ENCODE measurements at places on chromosomes 6 and 20.

- no peak for DNase-seq
Measured at GRCh38 chr20:50348096-50348495, 157.5 kb downstream of the CEBPB start.

- DNase-seq, result no peak
Measured at GRCh38 chr6:114467931-114468330, 125.1 kb upstream of the HS3ST5 start.

GRCh38 chr6:36128073-36128472 lies 2.2 kb upstream of the MAPK13 start:
- DNase-seq, result no peak

- DNase-seq, result no peak
Measured at GRCh38 chr6:140205795-140206593, 831.5 kb upstream of the CITED2 start.

DNA sequence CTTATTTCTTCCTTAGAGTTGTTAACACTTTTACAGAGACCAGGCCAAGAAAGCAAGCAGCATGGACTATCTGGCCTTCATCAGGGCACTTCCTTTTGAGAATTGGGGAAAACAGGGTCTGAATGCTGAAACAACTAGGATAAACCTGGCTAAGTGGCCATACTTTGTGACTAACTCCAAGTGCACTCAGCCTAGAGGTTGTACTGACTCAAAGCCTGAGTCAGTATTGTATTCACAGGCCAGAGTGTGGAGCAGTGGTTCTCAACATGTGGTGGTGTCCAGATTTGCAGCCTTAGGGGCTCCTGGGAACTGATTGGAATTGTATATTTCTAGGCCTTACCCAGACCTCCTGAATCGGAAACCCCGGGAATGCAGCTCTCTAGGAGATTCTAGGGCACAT lies 20.1 kb downstream of the SEC23B start:
- DNase-seq, result no peak

- DNase-seq, result no peak
Measured at GRCh38 chr6:73644941-73645591, 8.7 kb downstream of the SLC17A5 start.

DNA sequence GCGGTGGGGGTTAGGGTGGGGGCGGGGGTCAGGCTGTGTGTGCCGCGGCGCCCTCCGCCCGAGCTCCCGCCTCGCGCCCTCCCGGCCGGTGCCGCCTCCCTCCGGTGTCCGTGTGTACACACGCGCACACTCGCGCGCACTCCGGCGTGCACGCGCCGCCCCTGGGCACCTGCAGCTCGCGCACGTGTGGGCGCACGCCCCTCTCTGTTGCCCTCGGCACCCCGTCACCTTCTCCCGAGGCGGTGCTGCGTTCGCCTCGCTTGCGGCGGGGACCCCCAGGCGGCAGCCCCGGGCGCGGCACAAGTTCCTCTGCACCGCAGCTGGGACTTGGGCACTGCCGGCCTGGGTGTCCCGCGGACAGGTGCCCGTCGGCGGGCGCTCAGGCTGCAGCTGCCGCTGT lies 525 bp downstream of the MACROD2 start:
- DNase-seq, result no peak

DNA sequence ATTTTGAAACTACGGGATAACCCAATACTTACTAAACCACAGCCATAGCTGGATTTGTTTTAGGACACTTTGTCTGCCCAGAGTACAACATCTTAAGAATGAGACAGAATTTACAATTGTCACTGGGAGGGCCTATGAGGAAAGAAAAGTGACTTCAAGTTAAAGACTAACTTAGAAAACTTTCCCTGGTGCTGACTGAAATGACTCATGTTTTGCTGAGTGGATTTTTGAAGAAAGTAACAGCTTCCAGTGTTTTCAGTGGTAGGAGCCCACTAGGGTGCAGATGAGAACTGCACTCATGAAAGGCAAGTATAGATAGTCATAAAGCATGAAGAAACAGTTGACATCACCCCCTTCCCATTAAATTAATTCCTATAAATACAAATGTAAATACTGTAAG lies 988.2 kb upstream of the MAP3K7 start:
- no peak for DNase-seq

GRCh38 chr6:139402876-139403386 lies 28.5 kb upstream of the CITED2 start:
- DNase-seq, result no peak

- DNase-seq, result no peak
Measured at GRCh38 chr20:47703748-47704147, 81.5 kb downstream of the SULF2 start.

DNA sequence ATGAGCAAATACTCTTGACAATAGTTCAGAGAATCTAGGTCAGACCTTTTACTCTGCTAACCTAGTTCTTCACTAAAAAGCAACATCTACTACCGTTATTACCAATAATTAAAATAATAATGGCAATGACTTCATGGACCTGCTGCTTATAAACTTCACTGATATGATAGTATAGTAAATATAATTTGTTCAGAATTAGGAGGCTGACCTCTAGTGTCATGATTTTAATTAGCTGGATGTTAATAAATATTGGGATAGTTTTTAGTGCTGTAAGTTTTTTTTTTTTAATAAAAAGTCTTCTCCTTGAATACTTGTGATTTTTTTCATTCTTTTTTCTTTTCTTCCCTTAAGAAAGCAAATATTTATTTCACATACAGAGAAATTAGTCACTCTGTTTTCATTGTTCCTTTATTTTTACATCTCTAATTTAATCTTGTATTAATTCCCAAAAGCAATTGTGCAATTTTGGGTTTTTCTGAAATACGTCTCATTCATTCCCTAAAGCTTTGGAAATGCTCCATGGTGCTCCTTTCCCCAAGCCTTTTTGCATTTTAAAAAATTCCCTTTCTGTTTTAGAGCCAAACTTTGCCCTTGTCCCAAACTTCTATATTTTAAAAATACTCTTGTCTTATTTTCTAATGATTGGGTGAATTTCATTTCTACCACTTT lies 46.6 kb upstream of the UST start:
- DNase-seq, result no peak

DNA sequence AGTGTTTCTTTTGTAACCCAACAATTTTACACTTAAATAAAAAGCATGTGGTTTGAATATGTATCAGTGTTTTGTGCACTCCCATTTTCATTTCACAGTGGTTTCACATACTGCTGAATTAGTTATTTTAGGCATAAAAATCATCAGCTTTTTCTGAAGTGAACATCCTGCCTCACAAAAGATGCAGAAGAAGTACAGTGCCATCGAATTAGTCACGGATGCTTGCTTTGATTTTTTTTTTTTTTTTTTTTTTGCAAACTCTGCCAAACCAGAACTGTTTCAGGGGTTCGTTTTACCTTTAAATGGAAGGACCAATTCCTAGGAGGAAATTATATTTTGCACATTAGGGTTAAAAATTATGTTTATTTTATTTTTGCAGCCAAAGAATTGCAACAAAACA lies 158.6 kb downstream of the RPS12 start:
- DNase-seq, result no peak

- no peak for DNase-seq
Measured at GRCh38 chr20:38875175-38875993, 50.8 kb upstream of the FAM83D start.

DNA sequence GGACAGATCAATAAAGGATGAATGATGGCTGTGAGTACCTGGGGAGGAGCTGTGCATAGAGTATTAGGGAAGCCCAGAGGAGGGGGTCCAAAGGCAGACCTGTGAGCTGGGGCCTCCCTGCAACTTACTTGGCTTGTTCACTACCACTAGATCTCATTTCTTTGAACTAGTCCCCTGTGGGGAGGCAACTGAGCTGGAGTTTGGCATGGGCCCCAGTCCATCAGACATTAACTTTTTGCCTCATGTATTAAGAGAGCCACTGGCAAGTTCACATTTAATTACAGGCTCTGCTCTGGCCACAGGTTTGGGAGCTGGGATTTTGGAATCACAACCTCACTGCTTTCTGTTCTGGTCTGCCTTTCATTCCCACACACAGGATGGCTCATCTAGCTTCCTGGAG lies 254.1 kb downstream of the PRL start:
- DNase-seq, result no peak

DNA sequence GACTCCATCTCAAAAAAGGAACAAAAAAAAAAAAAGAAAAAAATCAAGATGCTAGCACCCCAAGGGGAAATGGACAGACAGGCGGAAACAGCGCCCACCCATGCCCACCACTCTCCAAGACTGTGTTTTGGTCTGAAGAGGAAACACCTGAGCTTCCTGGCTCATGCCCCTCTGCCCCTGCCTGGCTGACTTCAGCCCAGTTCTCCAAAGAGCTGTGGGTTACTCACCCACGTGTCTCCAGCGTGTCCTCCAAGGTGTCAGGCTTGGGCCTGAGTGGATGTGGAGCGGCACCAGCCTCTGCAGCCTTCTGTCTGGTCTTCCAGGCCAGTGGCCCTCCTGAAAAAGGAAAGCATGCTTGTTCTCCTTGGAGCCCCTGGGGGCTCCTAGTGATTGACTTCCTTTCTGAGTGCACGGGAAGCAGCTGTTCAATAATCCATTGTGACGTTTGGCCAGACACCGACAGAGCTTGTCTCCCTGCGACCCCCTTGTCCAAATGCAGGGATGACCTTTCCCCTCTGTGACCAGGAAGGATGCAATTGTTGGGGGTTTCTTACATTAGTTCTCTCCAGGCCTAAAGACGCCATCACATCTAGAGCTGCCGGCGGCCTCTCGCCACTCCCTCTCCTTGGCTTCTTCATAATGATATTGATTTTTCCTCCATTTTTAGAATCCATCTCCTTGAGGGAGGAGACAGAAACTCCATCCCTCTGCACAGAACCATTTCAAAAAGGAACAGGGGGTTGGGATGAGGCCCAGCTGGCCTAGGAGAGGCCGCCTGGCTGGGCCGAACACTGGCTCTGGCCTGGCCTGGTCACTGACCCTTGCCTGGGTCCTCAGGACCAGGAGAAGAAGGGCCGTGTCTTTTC lies 58.4 kb downstream of the ADNP start:
- DNase-seq, result no peak

- no peak for DNase-seq
Measured at GRCh38 chr6:52582446-52582845, 5.6 kb upstream of the TRAM2 start.

GRCh38 chr20:52590100-52590499 lies 382.1 kb upstream of the TSHZ2 start:
- no peak for DNase-seq

- no peak for DNase-seq
Measured at GRCh38 chr6:34082864-34083626, 62.8 kb downstream of the GRM4 start.

GRCh38 chr6:111843347-111844147 lies 29.7 kb downstream of the FYN start:
- no peak for DNase-seq

GRCh38 chr20:32831982-32832381 lies 12.2 kb downstream of the MAPRE1 start:
- DNase-seq, result no peak

GRCh38 chr6:157059781-157060180 lies 263.5 kb downstream of the TMEM242 start:
- DNase-seq, result no peak

GRCh38 chr6:79373880-79374279 lies 139.4 kb upstream of the HMGN3 start:
- DNase-seq, result no peak

DNA sequence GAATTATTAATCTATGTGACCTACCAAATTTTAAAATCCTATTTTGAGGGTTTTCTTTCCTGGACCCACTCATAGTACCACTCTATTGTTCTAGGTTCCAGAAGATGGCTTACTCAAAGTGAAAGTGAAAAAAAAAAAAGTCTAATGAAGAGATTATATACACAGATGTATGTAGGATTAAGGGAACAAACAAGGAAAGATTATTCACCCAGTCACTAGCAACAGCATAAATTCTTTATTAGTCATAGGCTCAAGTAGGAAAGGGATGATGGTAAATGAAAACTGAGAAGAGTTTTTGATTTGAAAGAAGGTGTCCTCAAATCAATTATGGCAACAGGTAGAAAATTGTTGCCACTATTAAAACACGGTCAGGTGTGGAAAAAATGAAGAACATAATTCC lies 923.7 kb downstream of the TBC1D32 start:
- no peak for DNase-seq

DNA sequence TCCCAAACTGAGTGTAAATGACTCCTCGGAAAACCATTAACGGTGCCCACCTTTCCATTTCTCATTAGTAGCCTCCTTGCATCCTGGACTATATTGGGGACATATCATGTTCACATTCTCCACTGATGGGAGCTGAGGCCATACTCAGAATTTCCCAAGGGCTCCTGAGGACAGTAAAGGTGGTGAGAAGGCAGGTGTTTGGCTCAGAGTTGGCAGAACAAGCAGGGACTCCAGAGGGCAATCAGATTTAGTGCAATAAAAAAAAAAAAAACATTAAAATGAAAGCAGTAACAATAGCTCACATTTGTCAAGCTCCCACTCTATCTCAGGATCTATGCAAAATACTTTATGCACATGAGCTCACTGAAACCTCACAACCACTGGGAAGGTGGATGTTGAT lies 401.4 kb downstream of the MAFB start:
- no peak for DNase-seq

DNA sequence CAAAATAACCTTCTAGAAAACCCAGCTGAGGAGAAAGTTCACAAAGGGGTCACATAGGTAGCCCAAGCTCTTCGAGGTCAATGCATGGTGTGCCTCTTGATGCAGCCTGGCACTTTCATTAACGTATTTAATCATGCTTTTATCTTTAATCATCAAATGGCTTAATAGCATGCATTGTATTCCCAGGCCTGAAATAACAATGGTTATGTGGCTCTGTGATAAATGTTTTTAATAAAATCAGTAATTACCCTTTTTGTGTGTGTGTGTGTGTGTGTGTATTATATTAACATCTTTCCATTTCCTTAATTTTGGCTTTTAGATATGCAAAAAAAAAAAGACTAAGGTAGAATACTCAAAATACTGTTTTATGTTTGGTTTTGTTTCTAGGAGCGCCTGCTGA lies 681.8 kb downstream of the PTPRT start:
- no peak for DNase-seq

- DNase-seq, result no peak
Measured at GRCh38 chr6:27617046-27617687, 144.3 kb upstream of the ZNF184 start.

DNA sequence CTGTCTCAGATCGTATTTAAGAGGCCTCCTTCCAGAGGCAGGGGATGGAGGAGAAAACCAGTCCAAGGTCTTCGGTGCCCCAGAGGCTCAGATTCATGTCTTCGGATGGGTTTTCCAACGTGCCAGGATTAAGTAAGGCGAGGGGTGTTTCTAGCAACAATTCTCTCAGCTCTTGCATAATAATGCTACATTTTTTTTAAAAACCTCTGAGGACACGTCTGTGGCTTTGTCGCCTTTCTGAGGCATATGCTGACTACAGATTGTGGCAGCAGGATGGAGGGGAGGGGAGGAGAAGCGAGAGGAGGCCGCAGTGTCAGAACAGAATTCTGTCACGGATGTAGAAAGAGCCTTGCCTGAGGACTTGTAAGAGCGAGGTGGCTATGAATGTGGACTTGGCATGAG lies 17.7 kb upstream of the CCDC167 start:
- no peak for DNase-seq

DNA sequence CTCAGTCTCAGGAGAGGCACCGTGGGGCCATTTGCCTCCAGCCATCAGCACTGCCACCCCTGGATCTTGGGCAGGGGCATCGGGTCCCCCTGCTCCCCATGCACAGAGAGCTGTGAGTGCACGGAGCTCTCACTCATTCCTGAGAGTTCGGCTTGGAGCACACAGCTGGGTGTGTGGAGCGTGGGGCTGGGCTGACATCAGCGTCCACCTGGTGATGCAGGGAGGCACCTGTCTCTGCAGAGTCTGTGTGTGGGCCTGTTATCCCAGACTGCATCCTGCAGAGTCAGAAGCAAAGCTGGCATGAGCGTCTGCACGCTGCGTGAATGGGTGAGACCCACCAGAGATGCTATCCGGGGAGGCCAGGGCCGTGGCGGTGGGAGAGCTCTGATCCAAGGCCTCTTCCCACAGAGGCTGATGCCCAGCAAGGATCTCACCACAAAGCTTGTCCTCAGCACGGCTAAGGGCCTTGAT lies 248.8 kb upstream of the AFDN start:
- DNase-seq, result no peak

Measured in H1 (cell line).